HFF-Myc (cell line): ENCODE measurements at places on chromosomes 16 and 17.

- no peak for DNase-seq
These were observed 47.1 kb downstream of the NUP93 start for GRCh38 chr16:56777001-56777400.

GRCh38 chr17:49715717-49716279 lies 8.0 kb upstream of the SLC35B1 start:
- DNase-seq, result no peak

GRCh38 chr16:17101646-17102045 lies 369.1 kb downstream of the XYLT1 start:
- DNase-seq, result no peak

- DNase-seq, result peak; percentile 6
These were observed 261.8 kb upstream of the PSMD7 start for GRCh38 chr16:74034862-74035261.

DNA sequence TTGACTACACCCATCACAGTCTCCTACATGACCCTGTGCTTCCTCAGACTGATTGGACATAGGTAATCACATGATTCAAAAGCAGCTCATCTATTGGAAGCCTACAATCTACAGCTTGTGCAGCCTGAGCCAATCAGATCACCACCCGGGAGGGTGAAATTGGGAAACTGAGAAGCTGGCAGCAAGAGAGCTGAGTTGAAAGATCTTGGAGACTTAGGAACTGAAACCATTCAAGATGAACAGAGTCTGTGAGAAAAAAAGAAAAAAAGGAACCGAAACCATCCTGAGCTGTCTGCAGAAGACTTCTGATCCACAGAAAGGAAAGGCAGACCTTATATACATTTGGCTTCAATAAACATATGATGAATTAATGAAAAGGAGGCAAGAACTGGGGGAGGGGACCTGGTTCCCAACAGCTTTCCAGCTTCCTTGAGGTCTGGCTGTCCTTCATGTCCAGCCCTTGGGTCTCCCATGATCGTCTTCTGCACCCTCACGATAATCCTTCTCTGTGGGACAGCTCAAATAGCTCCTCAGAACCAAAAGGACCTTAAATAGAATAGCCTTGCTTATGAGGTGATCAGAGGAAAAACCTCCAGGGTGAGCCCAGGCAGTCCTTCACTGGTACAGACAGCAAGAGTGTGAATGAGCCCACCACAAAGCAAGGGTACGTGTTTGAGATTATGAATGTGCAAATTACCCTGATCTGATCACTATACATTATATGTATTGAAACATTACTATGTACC lies 32.6 kb downstream of the PLXDC1 start:
- no peak for DNase-seq

DNA sequence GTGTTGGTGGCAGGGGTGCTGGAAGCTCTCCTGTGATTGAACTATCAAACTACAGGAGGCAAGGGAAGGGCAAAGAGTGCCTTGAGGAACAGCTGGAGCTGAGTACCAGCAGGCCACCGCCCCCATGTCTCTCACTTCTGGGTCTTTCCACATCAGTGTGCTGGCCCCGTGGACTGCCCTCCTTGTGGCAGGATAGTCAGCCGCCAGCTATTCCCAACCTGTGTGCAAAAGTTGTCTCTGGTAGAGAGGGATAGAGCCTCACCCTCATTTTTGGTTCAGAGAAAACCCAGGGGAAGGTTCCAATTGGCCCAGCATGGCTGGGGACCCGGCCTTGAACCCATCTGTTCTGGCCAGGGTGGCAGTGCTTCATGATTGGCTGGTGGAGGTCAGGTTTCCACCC lies 211.8 kb downstream of the IRF8 start:
- DNase-seq, result no peak

- no peak for DNase-seq
These were observed 11.2 kb downstream of the SLC16A3 start for GRCh38 chr17:82239926-82240505.

GRCh38 chr17:28521311-28522085 lies 15.3 kb downstream of the FOXN1 start:
- DNase-seq, result no peak

DNA sequence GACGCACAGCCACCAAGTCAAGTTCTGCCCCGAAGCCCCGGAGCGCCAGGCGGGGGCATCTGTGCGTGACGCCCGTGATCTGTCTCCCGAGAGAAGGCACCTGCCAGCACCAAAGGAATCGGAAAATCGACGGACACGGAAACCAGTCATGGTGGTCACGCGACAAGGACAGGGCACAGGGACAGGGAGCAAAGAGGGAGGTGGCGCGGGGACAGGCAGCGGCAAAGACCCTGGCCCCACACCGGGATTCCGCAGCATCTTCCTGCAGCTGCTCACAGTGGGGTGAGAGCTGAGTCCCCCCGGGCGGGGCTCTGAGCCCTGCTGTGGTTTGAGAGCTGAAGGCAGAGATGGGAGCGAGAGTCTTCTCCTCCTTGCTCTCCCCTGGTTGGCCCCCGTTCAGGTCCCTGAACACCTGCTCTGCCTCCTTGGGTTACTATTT lies 56.4 kb downstream of the ABR start:
- no peak for DNase-seq

- DNase-seq, result no peak
These were observed 38.5 kb downstream of the CTU2 start for GRCh38 chr16:88744577-88745521.

- peak; percentile 59 for DNase-seq
These were observed 73.9 kb downstream of the SPAG9 start for GRCh38 chr17:51046514-51047384.

DNA sequence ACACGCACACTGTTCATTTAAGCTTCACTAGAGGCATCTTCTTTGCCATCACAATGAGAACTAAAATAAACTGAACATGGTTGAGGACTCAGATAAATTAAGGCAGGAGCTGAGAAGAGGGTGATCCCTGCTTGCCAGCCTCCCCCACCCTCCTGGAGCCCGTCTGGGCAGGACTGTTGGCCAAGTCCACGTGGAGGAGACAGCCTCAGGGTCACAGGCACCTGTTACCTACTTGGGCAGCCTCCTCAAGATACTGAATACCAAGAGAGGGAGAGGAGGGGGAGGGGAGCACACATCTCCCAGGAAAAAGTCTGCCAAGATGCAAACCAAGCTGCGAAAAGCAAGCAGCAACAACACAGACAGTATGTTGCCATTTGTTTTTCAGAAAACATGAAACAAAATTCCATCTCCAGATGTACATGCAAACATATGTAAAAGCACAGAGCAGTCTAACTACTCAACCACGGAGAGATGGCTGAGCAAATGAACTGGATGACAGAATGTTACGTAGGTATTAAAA lies 67.4 kb downstream of the SLC39A11 start:
- DNase-seq, result no peak

GRCh38 chr17:4935650-4936049 lies 3.6 kb downstream of the GP1BA start:
- no peak for DNase-seq

GRCh38 chr17:72004611-72005331 lies 116.0 kb upstream of the SOX9 start:
- no peak for DNase-seq

DNA sequence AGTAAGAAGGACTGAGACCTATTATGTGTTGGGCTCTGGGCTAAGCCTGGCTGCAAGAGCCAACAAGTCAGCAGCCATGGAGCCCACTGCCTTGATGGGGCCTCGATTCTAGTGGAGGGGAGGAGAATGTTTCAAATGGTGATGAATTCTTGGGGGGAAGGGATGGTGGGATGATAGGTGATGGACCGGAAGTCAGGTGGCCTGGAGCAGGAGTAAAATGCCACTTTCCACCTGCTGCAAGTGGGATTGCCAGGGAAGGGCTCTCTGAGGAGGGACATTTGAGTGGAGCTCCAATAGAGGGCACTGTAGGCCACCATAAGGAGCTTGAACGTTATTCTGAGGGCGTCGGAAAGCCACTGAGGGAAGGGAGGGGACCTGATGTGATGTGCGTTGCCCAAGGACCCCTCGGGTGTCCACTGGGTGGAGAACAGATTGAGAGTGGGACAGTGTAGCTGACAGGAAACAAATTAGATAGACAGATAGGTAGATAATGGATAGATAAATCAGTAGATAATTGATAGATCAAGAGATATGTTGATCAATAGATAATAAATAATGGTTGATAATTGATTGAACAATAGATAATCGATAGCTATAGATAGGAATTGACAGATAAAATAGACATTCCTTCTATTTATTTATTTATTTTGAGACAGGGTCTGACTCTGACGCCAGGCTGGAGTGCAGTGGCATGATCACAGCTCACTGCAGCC lies 18.2 kb upstream of the NXPH3 start:
- DNase-seq, result no peak

DNA sequence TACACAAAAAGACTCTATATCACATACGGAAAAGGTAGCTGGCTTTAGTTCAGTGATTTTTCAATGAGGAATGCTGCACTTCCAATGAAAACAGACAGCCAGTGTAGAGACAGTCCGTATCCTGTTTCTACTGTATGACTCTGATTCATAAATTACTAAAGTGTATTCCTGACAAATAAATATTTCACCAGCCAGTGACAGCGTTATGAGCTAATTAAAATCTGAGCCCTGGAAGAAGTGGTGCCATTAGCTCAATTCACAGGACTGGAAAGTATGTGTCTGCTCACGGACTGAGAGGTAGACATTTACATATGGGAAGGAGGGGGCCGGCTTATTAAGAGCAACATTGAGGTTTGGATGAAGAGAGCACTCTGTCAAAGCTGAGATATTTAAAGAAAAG lies 207.9 kb upstream of the RBFOX1 start:
- no peak for DNase-seq

DNA sequence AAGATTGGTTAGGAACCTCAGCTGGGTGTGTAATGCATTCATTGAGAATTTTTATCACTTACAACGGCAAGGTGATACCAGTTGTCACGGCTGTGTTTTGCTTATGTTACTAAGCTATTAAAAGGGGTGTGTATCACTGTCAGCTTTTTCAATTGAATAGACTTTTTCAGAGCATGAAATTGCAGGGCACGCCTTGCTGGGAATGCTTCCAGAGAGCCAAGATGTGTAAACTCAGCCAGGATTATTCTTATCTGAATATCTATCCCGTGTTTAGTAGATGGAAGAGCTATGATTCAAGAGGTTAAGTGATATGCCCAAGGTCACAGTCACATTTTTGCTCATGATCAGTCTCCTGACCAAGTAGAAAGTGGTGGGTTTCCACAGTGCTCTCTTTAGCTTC lies 6.6 kb upstream of the TEKT3 start:
- DNase-seq, result no peak

DNA sequence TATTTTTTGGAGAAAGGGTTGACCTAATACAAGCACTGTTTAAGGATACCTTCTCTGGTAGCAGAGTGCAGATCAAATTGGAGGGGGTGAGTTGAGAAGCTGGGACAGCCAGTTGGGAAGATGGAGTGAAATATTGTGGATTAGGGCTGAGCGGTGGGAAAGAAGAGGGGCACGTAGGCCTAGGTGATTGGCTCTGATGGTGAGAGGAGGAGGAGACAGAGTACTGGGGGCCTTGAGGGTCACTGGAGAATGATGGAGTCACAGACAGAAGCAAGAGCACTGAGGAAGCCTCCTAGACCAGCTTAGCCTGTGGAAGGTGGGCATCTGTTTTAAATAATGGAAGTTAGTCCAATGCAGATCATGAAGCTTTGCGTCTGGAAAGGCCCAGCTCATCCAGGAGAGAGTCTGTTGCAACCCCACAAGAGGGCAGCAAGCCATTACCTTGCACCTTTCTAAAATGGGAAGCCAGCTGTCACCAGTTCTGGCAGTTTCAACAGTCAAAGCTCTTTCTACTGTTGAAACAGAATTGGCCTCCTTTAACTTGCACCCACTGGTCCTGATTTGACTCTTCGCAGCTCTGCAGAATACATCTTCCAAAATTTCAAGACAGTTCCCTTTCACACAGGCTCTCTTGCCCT lies 11.8 kb downstream of the SLC9A5 start:
- peak; percentile 65 for DNase-seq

GRCh38 chr16:85005285-85006069 lies 5.9 kb downstream of the ZDHHC7 start:
- no peak for DNase-seq

DNA sequence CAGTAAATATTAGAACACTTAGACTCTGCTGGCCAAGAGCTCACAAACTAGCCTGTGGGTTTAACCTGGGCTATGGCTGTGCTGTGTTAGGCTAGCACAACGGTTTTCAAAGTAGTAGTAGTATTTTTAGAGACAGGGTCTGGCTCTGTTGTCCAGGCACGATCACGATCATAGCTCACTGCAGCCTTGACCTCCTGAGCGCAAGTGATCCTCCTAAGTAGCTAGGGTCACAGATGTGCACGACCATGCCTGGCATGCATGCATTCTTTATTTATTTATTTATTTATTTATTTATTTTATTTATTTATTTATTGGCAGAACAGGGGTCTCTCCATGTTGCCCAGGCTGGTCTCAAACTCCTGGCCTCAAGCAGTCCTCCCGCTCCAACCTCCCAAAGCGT lies 10.3 kb downstream of the MRPL27 start:
- no peak for DNase-seq

- no peak for DNase-seq
These were observed 6.3 kb downstream of the ATP2A3 start for GRCh38 chr17:3957735-3958599.

GRCh38 chr16:85350973-85351372 lies 238.7 kb upstream of the CIBAR2 start:
- DNase-seq, result peak; percentile 87

- DNase-seq, result no peak
These were observed 73.0 kb downstream of the HS3ST2 start for GRCh38 chr16:22886927-22887326.

GRCh38 chr17:33334703-33335102 lies 41.6 kb upstream of the ASIC2 start:
- DNase-seq, result no peak
